Activated T-cell treated with anti-CD3 and anti-CD28 coated beads, Interleukin-2, amount 50 U/mL, for 24 hours (primary cell): ENCODE measurements at places on chromosomes 1 and 21.
A peak's percentile ranks its signal among the peaks of the same experiment; 100 is the strongest.

DNA sequence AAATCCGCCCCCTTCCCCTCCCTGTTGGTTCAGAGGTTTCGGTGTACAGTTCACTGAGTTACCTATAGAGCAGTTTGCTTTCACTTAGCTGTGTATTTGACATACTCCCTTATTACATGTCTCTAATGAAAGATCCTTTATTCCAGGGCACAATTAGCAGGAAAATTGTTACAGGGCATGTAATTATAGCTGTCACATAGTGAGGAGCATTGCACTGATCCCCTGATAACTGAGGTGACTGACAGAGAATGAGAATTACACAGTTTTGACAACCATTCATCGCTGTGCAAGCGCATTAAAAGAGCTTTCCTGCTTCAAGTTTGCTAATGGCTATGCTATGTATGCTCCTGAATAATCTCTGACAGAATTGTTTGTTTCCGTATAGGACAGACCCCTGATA, 26.9 kb downstream of the DAP3 start:
- H3K4me1 ChIP-seq, result peaks cover 14% of the 10 kb centered on the region
- no peak overlapping the region for H3K4me3 ChIP-seq
- peaks cover 92% of the 10 kb centered on the region for H3K36me3 ChIP-seq

DNA sequence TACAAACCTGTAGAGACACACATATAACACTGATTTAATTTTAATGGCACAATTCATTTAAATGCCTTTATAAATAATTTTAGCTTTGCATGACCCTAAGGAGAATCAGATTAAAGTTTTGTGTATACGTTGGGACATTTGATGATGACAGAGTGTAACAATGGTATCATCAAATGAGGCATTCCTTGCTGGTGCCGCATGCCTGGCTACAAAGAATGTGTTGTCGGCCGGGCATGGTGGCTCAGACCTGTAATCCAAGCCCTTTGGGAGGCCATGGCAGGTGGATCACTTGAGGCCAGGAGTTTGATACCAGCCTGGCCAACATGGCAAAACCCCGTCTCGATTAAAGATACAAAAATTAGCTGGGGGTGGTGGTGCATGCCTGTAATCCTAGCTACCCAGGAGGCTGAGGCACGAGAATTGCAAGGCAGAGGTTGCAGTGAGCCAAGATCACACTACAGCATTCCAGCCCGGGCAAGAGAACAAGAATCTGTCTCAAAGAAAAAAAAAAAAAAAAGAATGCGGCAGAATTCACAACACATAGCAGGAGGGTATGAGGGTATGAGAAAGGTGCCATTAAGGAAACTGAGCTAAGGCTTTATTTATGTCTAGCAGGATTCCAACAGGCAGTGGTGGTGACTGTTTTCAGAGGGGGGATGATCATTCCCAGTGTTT, 58.9 kb downstream of the PTPN14 start:
- peaks cover 19% of the 10 kb centered on the region for H3K27me3 ChIP-seq
- no peak overlapping the region for H3K4me3 ChIP-seq
- H3K36me3 ChIP-seq, result no peaks in the 10 kb centered on the region
- DNase-seq, result no peak

- no peaks in the 10 kb centered on the region for H3K4me1 ChIP-seq
- peak; percentile 21 for DNase-seq
- H3K4me3 ChIP-seq, result no peak overlapping the region
- peaks cover 6% of the 10 kb centered on the region for H3K27me3 ChIP-seq
- H3K27ac ChIP-seq, result no peak overlapping the region
These were observed 25.6 kb downstream of the SLC26A9 start for GRCh38 chr1:205917466-205918238.

- H3K27ac ChIP-seq, result no peak overlapping the region
- H3K36me3 ChIP-seq, result peaks cover 8% of the 10 kb centered on the region
- H3K4me3 ChIP-seq, result no peak overlapping the region
- no peak for DNase-seq
These were observed 221.5 kb downstream of the RERE start for GRCh38 chr1:8595941-8596340.

- peaks cover 27% of the 10 kb centered on the region for H3K27me3 ChIP-seq
- H3K27ac ChIP-seq, result no peak overlapping the region
- H3K36me3 ChIP-seq, result no peaks in the 10 kb centered on the region
- no peak for DNase-seq
- peaks cover 8% of the 10 kb centered on the region for H3K4me1 ChIP-seq
- no peak overlapping the region for H3K4me3 ChIP-seq
These were observed 6.6 kb downstream of the NID1 start for GRCh38 chr1:236058141-236058934.

- no peak overlapping the region for H3K27ac ChIP-seq
- no peak overlapping the region for H3K4me3 ChIP-seq
- H3K4me1 ChIP-seq, result peaks cover 9% of the 10 kb centered on the region
- H3K36me3 ChIP-seq, result peaks cover 5% of the 10 kb centered on the region
- H3K27me3 ChIP-seq, result no peaks in the 10 kb centered on the region
These were observed 34.6 kb downstream of the TGFBR3 start for GRCh38 chr1:91851130-91852010.

DNA sequence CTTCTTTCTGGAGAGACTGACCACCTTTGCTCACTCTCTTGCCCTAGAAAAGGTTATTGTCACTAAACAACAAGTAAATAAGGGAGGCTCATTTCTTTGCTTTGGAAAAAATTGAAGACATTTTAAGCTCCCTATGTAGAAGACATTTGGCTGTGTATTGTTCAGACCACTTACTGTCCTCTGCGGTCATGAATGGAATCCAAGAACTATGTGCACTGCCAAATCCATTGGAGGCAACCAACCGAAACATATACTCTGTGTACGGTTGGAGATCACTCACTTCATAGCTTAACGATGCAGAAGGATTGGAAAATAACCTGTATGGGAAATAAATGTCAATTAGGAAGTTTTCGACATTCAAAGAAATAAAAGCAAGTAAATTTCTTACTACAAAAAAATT, 332.8 kb downstream of the KCTD3 start:
- H3K27me3 ChIP-seq, result no peaks in the 10 kb centered on the region
- H3K27ac ChIP-seq, result no peak overlapping the region
- no peak overlapping the region for H3K4me3 ChIP-seq
- no peak for DNase-seq

- peak overlapping the region; percentile 64 for H3K4me3 ChIP-seq
- H3K4me1 ChIP-seq, result peaks cover 78% of the 10 kb centered on the region
- H3K27ac ChIP-seq, result peak overlapping the region; percentile 91
- H3K36me3 ChIP-seq, result peaks cover 64% of the 10 kb centered on the region
These were observed 24.0 kb downstream of the PTPRC start for GRCh38 chr1:198662821-198663220.

DNA sequence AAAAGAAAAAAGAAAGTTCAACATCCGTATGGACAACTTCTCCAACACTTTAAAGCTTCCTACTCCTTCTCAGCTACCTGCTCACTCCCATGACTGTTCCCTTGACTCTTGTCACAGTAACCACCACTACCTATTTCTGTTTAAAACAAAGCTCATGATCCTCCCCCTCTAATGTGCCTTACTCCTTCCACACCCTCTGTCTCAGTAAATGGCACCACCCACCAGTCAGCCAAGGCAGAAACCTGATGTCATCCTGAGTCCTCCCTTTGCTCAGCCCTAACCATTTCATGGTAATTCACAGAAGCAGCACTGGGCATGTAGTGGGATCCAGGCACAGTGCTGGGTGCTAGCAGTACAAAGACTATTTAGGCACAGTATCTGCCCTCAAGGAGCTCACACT, 63.0 kb upstream of the PPM1J start:
- H3K4me3 ChIP-seq, result no peak overlapping the region
- no peaks in the 10 kb centered on the region for H3K4me1 ChIP-seq

DNA sequence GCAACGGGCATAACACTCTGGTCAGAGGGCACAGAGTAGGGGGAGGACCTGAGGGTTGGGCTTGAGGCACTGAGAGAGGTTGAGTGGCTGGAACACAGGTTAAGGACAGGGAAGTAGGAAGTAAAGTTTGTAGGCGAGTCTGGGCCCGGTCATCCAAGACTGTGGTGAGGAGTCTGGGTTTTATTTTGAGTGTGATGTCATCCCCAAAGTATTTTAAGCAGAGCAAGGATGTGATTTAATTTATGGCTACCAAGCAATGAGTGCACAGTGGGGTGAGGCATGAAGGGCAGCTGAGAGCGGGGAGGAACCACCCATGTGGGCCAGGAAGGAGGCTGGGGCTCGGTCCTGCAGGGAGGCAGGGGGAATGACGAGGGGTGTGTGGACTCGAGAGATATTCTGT, 11.2 kb upstream of the VWA5B1 start:
- no peaks in the 10 kb centered on the region for H3K4me1 ChIP-seq
- no peak overlapping the region for H3K27ac ChIP-seq
- peaks cover 17% of the 10 kb centered on the region for H3K27me3 ChIP-seq
- DNase-seq, result no peak

DNA sequence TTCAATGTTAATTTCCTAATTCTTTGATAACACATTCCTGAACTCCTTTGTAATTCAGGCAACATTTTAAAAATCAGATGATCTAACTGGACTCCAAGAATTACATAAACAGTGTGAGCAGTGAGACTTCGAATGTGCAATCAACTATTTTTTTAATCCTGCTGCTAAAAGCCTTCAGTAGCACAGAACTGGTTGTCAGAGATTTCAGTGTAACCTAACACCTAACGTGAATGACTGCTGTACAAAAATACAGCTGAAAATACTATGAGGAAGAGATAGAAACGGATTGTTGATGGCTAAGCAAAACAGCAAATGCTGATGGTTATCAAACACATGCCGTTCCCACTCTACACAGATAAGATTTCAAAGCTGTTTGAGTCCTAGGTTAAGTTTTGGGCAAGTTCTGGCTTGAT, 46.1 kb downstream of the APP start:
- H3K27me3 ChIP-seq, result no peaks in the 10 kb centered on the region
- no peak overlapping the region for H3K27ac ChIP-seq
